ENCODE measurements at places on chromosomes 12 and 14. TPM values are rescaled to one million over a fixed set of nuclear protein-coding genes. Genes with fewer than 3 reads are reported as not detected.

The SEC23A gene
- total RNA-seq: 76.7 TPM

The B3GNT4 gene
- 1.8 TPM for total RNA-seq

The INHBE gene
- 0.59 TPM for total RNA-seq

The DIO2 gene
- 0.05 TPM for total RNA-seq

The EXOC3L4 gene
- 2.6 TPM for total RNA-seq

The FGF23 gene
- total RNA-seq: not detected

The CRIP2 gene
- 280 TPM for total RNA-seq

The ZDHHC17 gene
- 26.3 TPM for total RNA-seq

The HPD gene
- 0.51 TPM for total RNA-seq

Data from Panc1 (cell line).